ENCODE measurements at places on chromosomes 16 and 17.

DNA sequence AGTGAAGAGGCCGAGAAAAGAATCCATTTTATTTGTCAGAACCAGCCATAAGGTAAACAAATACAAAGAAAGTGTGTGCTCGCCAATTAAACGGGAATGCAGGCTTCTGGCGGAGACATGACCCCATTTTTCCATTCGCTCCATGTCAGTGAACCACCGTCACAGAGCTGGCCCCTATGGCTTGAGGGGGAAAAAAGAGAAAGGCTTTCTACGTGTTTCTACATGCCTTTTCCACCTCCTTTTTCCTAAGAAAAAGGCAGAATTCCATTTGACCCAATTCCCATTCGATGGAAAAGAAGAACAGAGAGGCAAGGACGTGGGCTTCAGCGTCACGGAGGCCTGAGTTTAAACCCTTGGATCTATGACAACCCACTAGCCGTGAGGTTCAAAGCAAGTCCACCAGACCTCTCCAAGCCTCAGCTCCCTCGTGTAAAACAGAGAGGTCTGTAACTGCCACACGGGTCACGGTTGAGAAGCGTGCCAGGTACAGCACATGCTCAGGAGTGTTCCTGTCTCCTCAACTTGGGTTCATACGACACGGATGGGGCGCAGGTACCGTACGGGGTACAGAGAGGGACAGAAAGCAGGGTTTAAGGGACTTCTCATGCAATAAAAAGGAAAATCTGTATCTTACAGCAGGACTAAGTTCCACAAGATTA lies 91.9 kb downstream of the NXN start:
- no peak for DNase-seq

DNA sequence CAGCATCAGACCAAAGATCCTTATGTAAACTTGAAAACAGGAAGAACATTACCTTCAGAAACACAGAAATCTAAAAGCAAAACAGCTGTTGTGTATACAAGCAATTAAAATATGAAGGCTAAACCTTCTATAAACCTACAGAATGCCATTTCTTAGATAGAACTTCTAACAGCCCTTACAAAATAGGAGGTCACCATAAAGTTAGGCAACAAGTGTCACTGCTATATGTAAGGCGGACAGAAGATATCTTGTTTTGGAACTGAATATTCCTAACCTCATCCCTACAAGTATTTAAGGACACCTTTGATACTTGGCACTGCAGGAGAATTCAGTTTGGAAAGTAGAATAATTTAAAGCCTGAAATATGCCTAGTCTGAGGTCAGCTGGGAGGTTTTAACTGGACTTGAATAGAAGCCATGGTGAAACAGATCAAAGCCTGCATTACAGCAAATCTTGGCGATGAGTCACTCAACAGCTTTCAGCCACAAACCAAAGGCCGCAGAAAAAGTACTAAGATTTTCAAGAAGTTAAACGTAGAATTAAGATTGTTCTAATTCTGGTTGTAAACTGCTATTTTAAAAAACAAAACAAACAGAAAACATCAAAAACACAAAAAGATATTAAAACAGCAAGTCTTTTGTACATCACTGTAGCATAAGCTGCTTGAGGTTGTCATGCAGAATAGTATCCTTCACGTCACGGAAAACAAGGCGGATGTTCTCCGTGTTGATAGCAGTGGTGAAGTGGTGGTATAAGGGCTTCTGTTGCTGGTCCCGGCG lies 42.7 kb downstream of the GNA13 start:
- DNase-seq: peak; percentile 81

GRCh38 chr16:57830890-57831484 lies 28.7 kb upstream of the KIFC3 start:
- DNase-seq: no peak

DNA sequence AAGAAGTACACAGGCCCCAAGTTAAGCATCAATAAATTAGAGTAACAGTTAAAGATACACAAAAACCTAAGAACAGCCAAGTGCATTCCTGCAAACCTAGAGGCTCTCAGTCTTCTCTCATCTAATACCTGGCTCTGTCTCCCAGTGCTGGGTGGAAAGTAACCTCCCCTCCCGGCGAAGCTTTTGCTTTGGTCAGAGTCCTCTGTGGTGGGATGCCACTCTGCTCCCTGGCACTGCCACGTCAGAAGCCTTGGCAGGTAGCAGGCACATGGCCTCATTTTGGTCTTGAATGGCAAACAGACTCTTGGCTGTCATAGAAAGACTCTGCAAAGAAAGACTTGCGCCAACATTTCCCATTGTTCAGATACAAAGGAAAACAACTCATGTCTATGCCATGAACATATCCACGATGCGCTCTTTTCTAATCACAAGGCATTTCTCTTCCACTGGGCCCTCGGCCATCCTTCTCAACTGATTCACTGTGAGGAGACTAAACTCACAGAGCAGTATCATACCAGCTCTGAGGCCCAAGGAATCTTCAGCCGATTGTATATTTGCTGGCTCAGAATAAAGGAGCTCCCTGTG lies 21.2 kb downstream of the MTHFSD start:
- DNase-seq: no peak

- DNase-seq: no peak
Observed at GRCh38 chr17:4548721-4549531, 6.3 kb downstream of the MYBBP1A start.

DNA sequence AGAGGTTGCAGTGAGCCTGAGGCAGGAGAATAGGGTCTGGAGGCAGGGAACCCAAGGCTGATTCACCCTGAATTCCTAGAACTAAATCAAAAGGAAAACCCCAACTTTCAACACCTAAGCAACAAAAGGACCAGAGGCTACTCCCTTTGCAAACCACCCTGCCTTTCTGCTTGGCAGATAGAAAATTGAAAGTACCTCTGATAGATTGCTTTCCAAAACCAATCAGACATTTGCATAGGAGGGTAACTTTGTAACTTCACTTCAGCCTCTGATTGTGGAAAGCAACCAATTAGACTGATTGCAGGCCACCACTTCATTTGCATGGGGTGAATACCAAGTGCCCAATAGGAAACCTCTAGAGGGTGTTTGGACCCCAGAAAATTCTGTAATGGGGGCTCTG lies 10.9 kb upstream of the TMEM98 start:
- no peak for DNase-seq

DNA sequence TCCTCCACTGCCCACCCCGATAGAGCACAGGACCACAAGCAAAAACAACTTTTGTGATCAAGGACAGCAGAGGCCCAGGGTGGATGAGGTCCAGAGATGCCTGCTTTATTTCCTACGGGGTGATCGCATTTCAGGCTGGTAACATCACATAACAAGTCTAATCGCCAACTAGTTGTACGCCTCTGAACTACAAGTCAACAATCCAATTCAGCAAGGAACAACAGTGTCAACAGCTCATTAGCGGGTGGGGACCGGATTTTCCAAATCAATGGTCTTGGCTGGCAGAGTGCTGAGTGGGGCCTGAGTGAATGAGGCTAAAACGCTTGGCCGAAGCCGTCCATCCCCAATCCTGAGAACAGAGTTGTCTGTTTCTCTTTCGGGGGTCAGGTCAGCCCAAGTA lies 17.1 kb downstream of the MRM3 start:
- no peak for DNase-seq

DNA sequence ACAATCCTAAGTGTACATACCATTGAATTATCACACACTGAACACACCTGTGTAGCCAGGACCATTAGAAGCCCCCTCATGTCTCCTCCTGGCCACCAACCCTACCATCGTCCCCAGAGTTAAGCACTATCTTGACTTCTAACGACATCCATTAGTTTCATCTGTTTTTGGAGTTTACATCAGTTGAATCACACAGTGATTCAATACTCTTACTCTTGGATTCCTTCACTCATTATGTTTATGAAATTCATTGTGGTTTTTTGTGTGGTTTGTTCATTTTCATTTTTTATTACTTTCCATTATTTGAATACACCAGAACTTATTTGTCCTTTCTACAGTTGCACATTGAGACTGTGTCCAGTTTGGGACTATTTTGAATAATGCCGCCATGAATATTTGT lies 13.6 kb downstream of the DRC7 start:
- DNase-seq: no peak

GRCh38 chr16:84087466-84088151 lies 29.1 kb downstream of the MBTPS1 start:
- DNase-seq: no peak

GRCh38 chr17:60248618-60249289 lies 99.0 kb downstream of the CA4 start:
- no peak for DNase-seq

- DNase-seq: no peak
Observed at GRCh38 chr16:12532871-12533610, 270.6 kb downstream of the CPPED1 start.

DNA sequence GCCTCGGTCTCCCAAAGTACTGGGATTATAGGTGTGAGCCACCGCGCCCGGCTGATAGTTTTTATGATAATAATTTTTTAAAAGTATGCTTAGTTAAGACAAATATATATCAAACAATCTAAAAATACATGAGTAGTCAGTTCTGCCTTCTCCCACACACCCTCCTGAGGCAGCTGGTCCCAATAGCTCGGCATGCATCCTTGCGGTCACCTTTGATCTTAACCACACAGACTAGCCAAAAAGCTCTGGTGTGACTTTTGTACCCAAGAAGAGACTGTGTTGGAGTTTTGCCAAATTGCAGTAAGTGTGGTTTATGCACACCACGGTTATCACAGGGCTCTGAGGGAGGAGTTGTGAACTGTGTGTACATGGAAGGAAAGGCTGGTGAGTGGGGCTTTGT lies 25.6 kb downstream of the ATP6V0A1 start:
- DNase-seq: no peak

- no peak for DNase-seq
Observed at GRCh38 chr16:67509016-67509415, 19.6 kb upstream of the RIPOR1 start.

- no peak for DNase-seq
Observed at GRCh38 chr16:81936209-81937000, 74.9 kb downstream of the SDR42E1 start.

DNA sequence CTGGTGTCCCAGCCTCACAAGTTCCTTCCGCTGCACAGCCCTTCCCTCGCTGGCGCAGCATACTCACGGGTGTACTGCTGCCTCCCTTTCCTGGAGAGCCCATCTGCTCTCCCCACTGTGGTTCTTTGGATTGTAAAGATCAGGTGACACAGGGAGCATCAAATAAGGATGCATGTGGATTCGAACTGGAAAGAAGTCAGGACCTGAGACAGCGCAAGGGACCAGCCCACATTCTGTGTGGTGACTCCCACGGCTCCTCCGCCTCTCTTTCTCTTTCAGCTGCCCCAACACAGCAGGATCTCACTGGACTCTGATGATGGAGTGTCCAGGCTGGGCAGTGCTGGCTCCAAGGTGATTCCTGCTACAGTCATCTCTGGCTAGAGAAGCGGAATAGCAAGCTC lies 8.1 kb downstream of the LDAF1 start:
- DNase-seq: no peak

- DNase-seq: no peak
Observed at GRCh38 chr17:65901394-65901793, 290.5 kb downstream of the CEP112 start.

Data from inflammatory macrophage (primary cell).